ENCODE measurements at places on chromosomes 3 and 15. TPM values are rescaled to one million over a fixed set of nuclear protein-coding genes. Genes with fewer than 3 reads are reported as not detected.

SENP8 gene
- 2.4 TPM for total RNA-seq

STIMATE gene
- 15.2 TPM for total RNA-seq

BAHD1 gene
- 15.2 TPM for total RNA-seq

TF gene
- not detected for total RNA-seq

All from kidney epithelial cell (primary cell).